ENCODE measurements at places on chromosomes 6 and 20. TPM values are rescaled to one million over a fixed set of nuclear protein-coding genes. Genes with fewer than 3 reads are reported as not detected.

The PTCHD4 gene
- not detected for total RNA-seq

The MROH8 gene
- total RNA-seq = 0.98 TPM

The CALHM5 gene
- not detected for total RNA-seq

The GPR6 gene
- total RNA-seq = not detected

The TUBB2B gene
- total RNA-seq = not detected

The SPATS1 gene
- not detected for total RNA-seq

The SLC16A10 gene
- 1.0 TPM for total RNA-seq

The LST1 gene
- total RNA-seq = 171 TPM

The PGC gene
- total RNA-seq = not detected

The SPDEF gene
- not detected for total RNA-seq

The SIRPG gene
- 70.7 TPM for total RNA-seq

The EMILIN3 gene
- total RNA-seq = 0.10 TPM

The PLCB1 gene
- total RNA-seq = 0.73 TPM

The TBX18 gene
- total RNA-seq = not detected

The TGM2 gene
- total RNA-seq = 1.6 TPM

The SFTA2 gene
- total RNA-seq = not detected

All from T-helper 1 cell treated with Interleukin-12 subunit alpha and Interleukin-12 subunit beta and Interleukin-4 antibody, amounts not matched to agents 30 ng/mL and 1 ng/mL, for 36 hours (primary cell).